ENCODE measurements at places on chromosomes 6 and 20. TPM values are rescaled to one million over a fixed set of nuclear protein-coding genes. Genes with fewer than 3 reads are reported as not detected.

GRCh38 chr6:140977403-140977802 is 1155.3 kb upstream of the GJE1 start:
- no peaks in the 10 kb centered on the region for H3K4me1 ChIP-seq
- H3K27me3 ChIP-seq: no peaks in the 10 kb centered on the region
- no peak for DNase-seq
- no peak overlapping the region for H3K27ac ChIP-seq

DNA sequence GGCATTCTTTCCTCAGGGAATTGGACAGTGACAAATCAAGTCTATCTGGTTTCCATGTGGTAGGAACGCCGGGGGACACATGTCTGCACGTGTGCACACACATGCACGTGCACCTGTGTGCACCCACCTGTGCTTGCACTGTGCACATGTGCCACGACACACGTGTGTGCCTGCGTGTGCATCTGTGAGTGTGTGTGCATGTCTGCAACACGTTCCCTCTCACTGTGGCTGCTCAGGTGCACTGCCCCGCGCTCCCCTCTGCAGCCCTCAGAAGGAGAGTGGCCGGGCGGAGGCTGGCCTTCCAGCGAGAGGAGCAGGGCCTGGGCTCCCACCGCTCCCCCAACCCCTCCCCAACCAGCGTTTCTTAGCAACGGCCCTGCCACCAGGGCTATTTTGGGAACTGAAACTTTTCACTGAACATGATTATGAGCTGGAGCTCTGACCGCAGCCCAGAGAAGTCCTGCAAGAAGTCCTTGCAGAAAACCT is 147.8 kb downstream of the PHACTR3 start:
- DNase-seq: no peak

- H3K27me3 ChIP-seq: no peaks in the 10 kb centered on the region
- no peak overlapping the region for H3K4me3 ChIP-seq
- no peak for DNase-seq
- H3K36me3 ChIP-seq: no peaks in the 10 kb centered on the region
Observed at GRCh38 chr6:134249239-134249758, 68.6 kb downstream of the SGK1 start.

DNA sequence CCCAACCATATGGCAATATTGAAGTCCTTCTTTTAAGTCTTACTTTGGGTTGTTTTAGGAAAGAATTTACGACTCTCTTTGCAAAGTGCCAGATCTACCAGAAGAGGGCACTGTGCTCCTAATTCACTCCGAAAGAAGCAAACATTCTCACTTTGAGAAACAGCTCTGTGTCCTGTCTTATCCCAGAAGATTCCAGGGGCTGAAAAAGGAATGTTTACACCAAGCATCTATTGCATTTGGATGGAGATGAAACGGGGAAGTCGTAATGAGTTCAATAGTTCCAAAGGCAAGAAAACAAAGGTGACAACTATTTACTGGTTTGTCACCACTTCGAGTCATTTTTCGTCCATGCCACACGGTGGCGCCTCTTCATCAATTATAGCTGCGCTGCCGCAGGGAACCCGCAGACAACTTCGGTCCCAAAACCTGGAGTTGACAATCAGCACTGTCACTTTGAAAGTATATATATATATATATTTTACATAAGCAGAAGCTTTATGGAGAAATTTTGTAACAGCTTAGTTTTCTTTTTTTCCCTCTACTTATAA is 121.6 kb downstream of the MOXD1 start:
- H3K4me1 ChIP-seq: no peaks in the 10 kb centered on the region
- no peaks in the 10 kb centered on the region for H3K27me3 ChIP-seq
- peak overlapping the region; percentile 27 for H3K4me3 ChIP-seq
- H3K27ac ChIP-seq: no peak overlapping the region
- DNase-seq: peak; percentile 61

DNA sequence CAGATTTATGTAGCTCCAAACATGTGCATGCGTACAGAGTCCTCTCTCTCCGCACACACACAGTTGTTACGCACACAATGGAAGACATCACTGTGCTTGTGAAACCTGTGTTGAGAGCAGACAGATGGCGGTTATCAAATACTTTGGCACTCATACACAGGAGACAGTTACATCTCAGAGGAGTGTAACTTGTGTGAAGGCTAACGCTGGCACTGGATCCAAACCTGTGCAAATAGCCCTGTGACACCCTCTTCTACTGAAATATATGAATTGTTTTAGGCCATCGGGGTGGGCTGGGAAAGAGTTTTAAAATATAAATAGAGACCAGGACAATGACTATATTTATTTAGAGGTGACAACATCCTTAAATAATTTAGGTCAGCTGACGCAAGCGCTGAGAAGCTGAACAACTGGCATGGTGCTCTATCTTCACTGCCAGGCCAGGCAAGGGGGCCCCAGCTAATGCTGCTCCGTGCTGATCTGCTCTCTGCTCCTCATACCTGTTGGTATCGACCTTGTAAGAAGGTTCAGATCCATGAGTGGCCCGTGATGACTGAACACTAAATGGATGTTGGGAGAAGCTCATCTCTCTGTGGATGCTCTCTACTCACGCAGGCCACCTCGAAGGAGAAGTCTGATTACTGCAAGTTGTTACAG is 69.4 kb downstream of the FOXC1 start:
- no peaks in the 10 kb centered on the region for H3K27me3 ChIP-seq
- no peak overlapping the region for H3K4me3 ChIP-seq
- no peak overlapping the region for H3K27ac ChIP-seq
- peaks cover 16% of the 10 kb centered on the region for H3K4me1 ChIP-seq

- H3K27me3 ChIP-seq: no peaks in the 10 kb centered on the region
- no peak overlapping the region for H3K4me3 ChIP-seq
- no peak for DNase-seq
- H3K36me3 ChIP-seq: no peaks in the 10 kb centered on the region
Observed at GRCh38 chr20:1302685-1303541, 26.0 kb downstream of the SDCBP2 start.

DNA sequence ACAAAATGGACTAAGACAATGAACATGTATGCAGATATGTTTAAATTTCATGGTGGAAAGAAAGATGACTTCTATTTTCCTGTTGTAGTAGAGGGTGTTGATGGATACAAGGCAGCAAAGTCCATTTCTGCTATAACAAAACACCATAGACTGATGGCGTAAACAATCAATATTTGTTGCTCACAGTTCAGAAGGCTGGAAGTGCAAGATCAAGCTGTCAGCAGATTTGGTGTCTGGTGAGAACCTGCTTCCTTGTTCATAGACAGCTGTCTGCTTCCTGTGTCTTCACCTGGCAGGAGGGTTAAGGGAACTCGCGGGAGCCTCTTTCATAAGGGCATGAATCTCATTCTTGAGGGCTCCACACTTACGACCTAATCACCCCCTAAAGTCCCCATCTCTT is 83.0 kb upstream of the ELOVL5 start:
- H3K36me3 ChIP-seq: no peaks in the 10 kb centered on the region
- H3K4me1 ChIP-seq: no peaks in the 10 kb centered on the region
- H3K4me3 ChIP-seq: no peak overlapping the region

GRCh38 chr6:128479048-128479666 is 41.2 kb downstream of the PTPRK start:
- H3K27me3 ChIP-seq: no peaks in the 10 kb centered on the region
- H3K4me3 ChIP-seq: no peak overlapping the region
- no peak for DNase-seq
- no peaks in the 10 kb centered on the region for H3K36me3 ChIP-seq
- no peaks in the 10 kb centered on the region for H3K4me1 ChIP-seq
- no peak overlapping the region for H3K27ac ChIP-seq

DNA sequence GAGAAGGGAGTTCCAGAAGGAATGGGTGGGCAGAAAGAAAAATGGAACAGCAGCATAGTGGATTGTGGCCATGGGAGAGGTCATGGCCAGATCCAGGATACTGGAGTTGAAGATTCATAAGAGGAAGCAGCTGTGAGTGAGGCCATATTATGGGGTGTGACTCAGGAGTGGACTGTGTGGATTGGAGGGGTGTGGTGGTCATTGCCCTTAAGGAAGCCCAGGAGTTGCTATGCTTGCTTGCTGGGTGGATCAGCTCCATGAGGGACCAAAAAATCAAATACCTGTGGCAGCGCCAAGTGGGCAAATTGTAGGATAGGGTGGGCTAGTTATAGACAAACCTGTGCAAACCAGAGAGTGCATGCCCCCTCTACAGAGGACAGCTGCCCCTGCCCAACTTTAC is 18.3 kb downstream of the LRRC1 start:
- no peak overlapping the region for H3K27ac ChIP-seq
- no peaks in the 10 kb centered on the region for H3K27me3 ChIP-seq
- H3K4me3 ChIP-seq: no peak overlapping the region

GRCh38 chr6:33513213-33513612 is 58.8 kb downstream of the ZBTB9 start:
- no peak for DNase-seq
- H3K4me3 ChIP-seq: no peak overlapping the region
- no peaks in the 10 kb centered on the region for H3K4me1 ChIP-seq
- no peaks in the 10 kb centered on the region for H3K27me3 ChIP-seq
- no peaks in the 10 kb centered on the region for H3K36me3 ChIP-seq

- no peak for DNase-seq
- H3K27ac ChIP-seq: no peak overlapping the region
- no peak overlapping the region for H3K4me3 ChIP-seq
- H3K36me3 ChIP-seq: no peaks in the 10 kb centered on the region
- no peaks in the 10 kb centered on the region for H3K4me1 ChIP-seq
- H3K27me3 ChIP-seq: no peaks in the 10 kb centered on the region
Observed at GRCh38 chr20:59778615-59779200, 154.7 kb downstream of the SYCP2 start.

DNA sequence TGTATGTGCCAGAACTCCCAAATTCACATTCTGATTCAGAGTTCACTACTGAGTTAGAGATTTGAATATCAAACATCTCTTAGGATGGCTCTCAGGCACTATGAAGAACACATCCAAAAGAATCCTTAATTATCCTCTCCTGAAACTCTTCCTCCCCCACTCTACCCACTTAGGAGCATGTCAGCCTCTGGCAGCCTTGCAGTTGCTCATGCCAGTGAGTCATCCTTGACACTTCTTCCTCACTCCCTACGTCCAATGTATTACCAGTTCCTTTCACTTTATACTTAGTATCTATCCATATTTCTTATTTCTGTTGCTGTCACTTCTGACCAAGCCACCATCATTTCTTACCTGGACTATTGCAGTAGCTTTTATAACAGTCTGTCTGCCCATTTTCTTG is 192.0 kb upstream of the IMPG1 start:
- H3K27me3 ChIP-seq: no peaks in the 10 kb centered on the region
- no peaks in the 10 kb centered on the region for H3K36me3 ChIP-seq
- peaks cover 6% of the 10 kb centered on the region for H3K4me1 ChIP-seq
- no peak overlapping the region for H3K27ac ChIP-seq
- no peak for DNase-seq

GRCh38 chr20:44730441-44730840 is 15.2 kb upstream of the KCNK15 start:
- no peaks in the 10 kb centered on the region for H3K36me3 ChIP-seq
- peak; percentile 70 for DNase-seq
- H3K27me3 ChIP-seq: no peaks in the 10 kb centered on the region
- H3K4me1 ChIP-seq: peaks cover 42% of the 10 kb centered on the region
- H3K27ac ChIP-seq: 0 out of 2 replicates have a peak overlapping the region, but pooled peaks have one; percentile 36

DNA sequence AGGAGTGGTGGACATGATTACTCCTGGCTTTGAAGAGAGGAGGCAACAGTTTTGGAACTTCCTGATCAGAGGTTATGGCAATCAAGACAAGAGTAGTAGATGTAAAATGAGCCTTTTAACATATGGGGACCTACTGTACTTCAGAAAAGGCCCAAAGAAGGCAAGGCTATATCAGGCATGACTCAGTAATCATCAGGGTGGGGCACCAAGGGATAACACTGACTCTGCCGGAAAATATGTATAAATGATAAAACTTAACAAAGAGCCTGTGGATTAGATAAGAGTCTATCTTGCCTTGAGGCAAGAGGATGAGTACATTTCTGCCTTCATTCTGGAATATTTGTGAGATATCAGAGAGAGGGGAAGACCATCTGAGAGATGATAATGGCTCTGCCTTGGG is 1389.9 kb upstream of the MAP3K7 start:
- no peaks in the 10 kb centered on the region for H3K36me3 ChIP-seq
- H3K4me1 ChIP-seq: no peaks in the 10 kb centered on the region
- DNase-seq: no peak
- no peaks in the 10 kb centered on the region for H3K27me3 ChIP-seq
- no peak overlapping the region for H3K27ac ChIP-seq

GRCh38 chr6:138446821-138447220 is 42.8 kb downstream of the HEBP2 start:
- no peaks in the 10 kb centered on the region for H3K27me3 ChIP-seq
- H3K4me3 ChIP-seq: no peak overlapping the region
- no peak overlapping the region for H3K27ac ChIP-seq
- DNase-seq: no peak
- no peaks in the 10 kb centered on the region for H3K36me3 ChIP-seq
- H3K4me1 ChIP-seq: peaks cover 13% of the 10 kb centered on the region

- H3K36me3 ChIP-seq: no peaks in the 10 kb centered on the region
- no peaks in the 10 kb centered on the region for H3K27me3 ChIP-seq
- no peaks in the 10 kb centered on the region for H3K4me1 ChIP-seq
- no peak for DNase-seq
Observed at GRCh38 chr6:122222761-122223160, 176.7 kb upstream of the HSF2 start.

DNA sequence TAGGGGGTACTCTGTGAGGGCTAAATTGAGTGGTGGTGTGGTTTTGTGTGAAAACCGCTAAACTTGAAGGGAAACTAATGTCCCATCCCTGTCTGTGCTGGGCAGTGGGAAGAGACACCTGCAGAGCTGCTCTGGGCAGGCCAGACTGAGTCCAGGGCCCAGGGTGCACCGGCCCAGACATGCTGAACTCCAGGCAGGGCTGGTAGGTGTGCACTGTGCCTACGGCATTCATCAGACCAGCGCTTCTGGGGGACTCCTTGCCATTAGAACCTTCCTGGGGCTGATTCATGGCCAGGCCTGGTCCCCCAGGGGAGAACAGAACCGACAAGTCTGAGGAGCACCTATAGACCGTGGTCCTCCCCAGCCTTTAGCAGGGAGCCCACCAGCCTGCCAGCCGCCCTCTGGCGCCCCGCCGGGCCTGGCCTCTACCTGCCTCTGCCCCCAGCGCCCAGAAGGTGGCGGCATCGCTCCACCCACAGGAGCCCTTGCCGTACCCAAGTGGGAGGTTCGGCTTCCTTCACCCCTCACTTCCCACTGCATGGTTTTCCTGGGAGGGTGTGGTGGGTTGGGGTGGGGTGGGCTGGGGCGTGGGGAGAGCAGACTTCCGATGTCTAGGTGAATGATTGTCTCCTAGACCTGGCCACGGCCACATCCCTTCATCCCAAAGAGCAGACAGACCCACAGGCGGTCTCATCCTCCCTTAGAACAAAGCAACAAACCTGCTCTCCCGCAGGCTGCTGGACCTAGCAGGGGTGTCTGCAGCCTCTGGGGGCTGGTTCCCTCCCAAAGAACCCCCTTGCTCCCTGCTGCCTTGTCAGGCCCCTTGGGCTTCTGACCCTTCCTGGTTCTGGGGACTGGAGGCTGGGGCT is 15.5 kb downstream of the CCDC167 start:
- H3K27ac ChIP-seq: no peak overlapping the region
- H3K36me3 ChIP-seq: peaks cover 11% of the 10 kb centered on the region
- no peak overlapping the region for H3K4me3 ChIP-seq
- no peak for DNase-seq
- no peaks in the 10 kb centered on the region for H3K4me1 ChIP-seq

TMEM244 gene
- not detected for total RNA-seq

CHRNA4 gene
- total RNA-seq: not detected

ARG1 gene
- 0.69 TPM for total RNA-seq

KHDC1L gene
- total RNA-seq: 5.4 TPM

PRL gene
- total RNA-seq: not detected

ERGIC3 gene
- 229 TPM for total RNA-seq

RAMACL gene
- 0.15 TPM for total RNA-seq

TTBK1 gene
- total RNA-seq: not detected

TOX2 gene
- 39.6 TPM for total RNA-seq

ZC3H12D gene
- total RNA-seq: 0.30 TPM

SNAI1 gene
- 13.4 TPM for total RNA-seq

BPIFB4 gene
- total RNA-seq: not detected

TRAPPC3L gene
- not detected for total RNA-seq

FRK gene
- total RNA-seq: 3.7 TPM

CCDC170 gene
- total RNA-seq: 0.12 TPM

FHL5 gene
- not detected for total RNA-seq

Measured in HCT116 (cell line).